ENCODE measurements at places on chromosomes 2 and 18.
A peak's percentile ranks its signal among the peaks of the same experiment; 100 is the strongest.

DNA sequence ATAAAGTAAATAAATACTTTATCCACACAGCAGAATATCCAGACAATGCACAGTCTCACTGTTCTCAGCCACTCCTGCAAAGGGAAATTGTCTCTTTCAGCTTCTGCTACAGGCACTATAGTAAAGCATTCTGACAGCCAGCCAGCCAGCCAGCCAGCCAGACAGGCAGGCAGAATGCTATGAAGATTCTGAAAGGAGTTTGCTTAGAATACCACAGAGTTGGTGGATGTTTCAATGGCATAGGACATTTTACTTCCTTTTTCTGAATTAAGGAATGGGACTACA is 116.1 kb upstream of the CYP26B1 start:
- H3K36me3 ChIP-seq = no peaks in the 10 kb centered on the region
- H3K27ac ChIP-seq = no peak overlapping the region
- H3K4me1 ChIP-seq = no peaks in the 10 kb centered on the region
- no peak for DNase-seq
- no peaks in the 10 kb centered on the region for H3K27me3 ChIP-seq
- H3K4me3 ChIP-seq = no peak overlapping the region

DNA sequence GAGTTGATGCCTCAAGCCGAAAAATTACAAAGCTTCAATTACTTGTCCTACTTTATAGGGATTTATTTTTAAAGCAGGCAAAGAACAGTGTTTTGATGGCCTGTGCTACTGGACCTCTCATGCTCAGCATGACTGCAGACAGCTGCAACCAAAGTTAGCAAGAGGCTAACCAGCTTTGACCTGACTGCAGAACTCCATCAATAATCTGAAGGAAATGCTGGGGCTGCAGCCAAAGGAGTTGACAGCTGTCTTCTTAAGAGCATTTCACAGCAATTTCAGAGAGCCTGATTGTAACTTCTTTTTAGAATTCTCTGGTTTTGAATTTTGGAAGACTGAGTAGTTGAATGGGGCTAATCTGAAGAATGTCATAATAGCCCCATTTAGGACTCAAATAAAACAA is 46.5 kb upstream of the SESTD1 start:
- H3K4me3 ChIP-seq = no peak overlapping the region
- H3K36me3 ChIP-seq = no peaks in the 10 kb centered on the region
- H3K27ac ChIP-seq = no peak overlapping the region

- no peak overlapping the region for H3K27ac ChIP-seq
- H3K4me1 ChIP-seq = no peaks in the 10 kb centered on the region
- H3K36me3 ChIP-seq = peaks cover 10% of the 10 kb centered on the region
- no peak for DNase-seq
Measured at GRCh38 chr2:45382744-45383143, 228.3 kb downstream of the SRBD1 start.

- H3K27ac ChIP-seq = no peak overlapping the region
- H3K27me3 ChIP-seq = no peaks in the 10 kb centered on the region
- no peaks in the 10 kb centered on the region for H3K36me3 ChIP-seq
Measured at GRCh38 chr2:143477714-143478443, 348.7 kb downstream of the ARHGAP15 start.

GRCh38 chr2:14284244-14284643 is 348.3 kb upstream of the LRATD1 start:
- H3K4me3 ChIP-seq = no peak overlapping the region
- H3K36me3 ChIP-seq = no peaks in the 10 kb centered on the region

GRCh38 chr2:102788216-102788884 is 26.5 kb downstream of the TMEM182 start:
- H3K27ac ChIP-seq = no peak overlapping the region
- H3K4me1 ChIP-seq = no peaks in the 10 kb centered on the region
- DNase-seq = no peak
- no peak overlapping the region for H3K4me3 ChIP-seq
- H3K36me3 ChIP-seq = no peaks in the 10 kb centered on the region

DNA sequence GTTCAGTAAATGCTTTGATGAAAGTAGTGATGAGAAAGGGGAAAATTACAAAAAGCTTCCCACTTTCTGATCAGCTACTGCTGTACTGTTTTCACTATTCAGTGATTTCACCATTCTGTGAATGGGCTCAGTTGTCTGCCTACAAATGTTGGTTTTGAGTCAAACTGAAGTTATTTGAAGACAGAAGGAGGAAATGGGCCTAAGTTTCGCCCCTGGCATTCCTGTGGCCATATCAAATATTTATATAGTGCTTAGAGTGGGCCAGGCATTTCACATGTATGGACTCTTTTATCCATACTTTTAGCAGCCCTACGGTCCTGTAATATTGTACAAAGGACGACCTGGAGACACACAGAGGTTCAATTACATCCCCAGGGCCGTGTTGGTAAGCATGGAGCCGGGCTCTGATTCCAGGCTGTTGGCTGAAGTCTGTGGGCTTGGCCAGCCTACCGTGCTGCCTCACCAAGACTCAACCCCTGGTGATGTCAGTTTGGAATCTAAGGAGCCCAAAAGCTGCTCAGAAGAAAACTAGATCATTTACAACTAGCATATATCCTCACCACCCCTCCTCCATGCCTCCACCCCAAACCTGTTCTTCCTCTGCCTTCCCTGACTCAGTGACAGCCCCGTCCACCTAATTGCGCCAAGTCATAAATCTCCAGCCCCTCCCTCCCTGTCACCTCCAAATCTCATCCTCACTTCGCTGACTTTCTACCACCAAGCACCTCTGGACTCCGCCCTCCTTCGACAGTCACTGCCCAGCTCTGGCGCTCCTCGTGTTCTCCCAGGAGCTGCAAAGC is 10.1 kb upstream of the GRHL1 start:
- H3K36me3 ChIP-seq = peaks cover 3% of the 10 kb centered on the region
- no peak for DNase-seq
- H3K4me1 ChIP-seq = peaks cover 11% of the 10 kb centered on the region

DNA sequence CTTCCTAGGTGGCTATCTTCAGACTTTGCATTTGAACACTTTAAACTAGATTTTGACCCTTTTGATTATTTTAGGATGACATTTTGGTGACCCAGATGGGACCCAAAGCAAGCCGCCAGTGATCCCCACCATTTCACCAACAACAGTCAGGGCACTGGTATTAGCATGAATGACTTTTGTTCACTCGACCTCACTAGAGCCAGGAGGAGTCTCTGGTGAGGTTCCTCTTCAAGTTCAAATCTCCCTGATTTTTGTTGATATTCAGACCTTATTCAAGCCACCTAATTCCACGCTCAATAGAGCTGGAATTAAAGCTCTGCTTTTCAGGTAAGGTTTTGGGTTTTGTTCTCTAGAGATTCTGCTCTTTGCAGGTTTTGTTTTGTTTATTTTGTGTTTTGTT is 202.3 kb downstream of the MREG start:
- no peak overlapping the region for H3K27ac ChIP-seq
- H3K36me3 ChIP-seq = no peaks in the 10 kb centered on the region
- no peak for DNase-seq
- no peak overlapping the region for H3K4me3 ChIP-seq
- no peaks in the 10 kb centered on the region for H3K4me1 ChIP-seq

- no peaks in the 10 kb centered on the region for H3K27me3 ChIP-seq
- no peaks in the 10 kb centered on the region for H3K36me3 ChIP-seq
- no peak overlapping the region for H3K27ac ChIP-seq
- H3K4me3 ChIP-seq = no peak overlapping the region
Measured at GRCh38 chr2:19138264-19138825, 220.1 kb downstream of the OSR1 start.

GRCh38 chr2:140711867-140712266 is 1418.9 kb downstream of the LRP1B start:
- H3K4me3 ChIP-seq = no peak overlapping the region
- H3K27me3 ChIP-seq = no peaks in the 10 kb centered on the region
- no peaks in the 10 kb centered on the region for H3K4me1 ChIP-seq
- no peak for DNase-seq

GRCh38 chr2:107414376-107414775 is 412.3 kb upstream of the RGPD4 start:
- no peaks in the 10 kb centered on the region for H3K27me3 ChIP-seq
- H3K4me3 ChIP-seq = no peak overlapping the region
- H3K4me1 ChIP-seq = no peaks in the 10 kb centered on the region
- DNase-seq = no peak
- H3K27ac ChIP-seq = no peak overlapping the region

DNA sequence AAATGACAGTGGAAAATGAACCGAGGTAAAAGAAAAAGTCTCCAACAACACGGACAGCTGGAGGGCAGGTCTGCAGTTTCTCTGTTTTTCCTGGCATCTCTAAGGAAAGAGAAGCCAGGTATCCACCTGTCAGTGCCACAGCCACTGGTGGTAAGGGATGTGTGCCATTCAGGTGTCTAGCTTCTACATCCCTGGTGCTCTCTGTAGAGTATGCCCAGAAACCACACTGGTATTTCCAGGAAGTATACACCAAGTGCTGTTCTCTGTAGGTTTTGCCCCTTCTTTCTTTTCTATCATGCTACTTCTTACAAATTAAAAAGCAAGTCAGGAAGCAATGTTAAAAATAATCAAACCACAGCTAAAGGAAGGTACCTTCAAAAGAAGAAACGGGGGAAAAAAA is 7.6 kb upstream of the AGFG1 start:
- no peaks in the 10 kb centered on the region for H3K27me3 ChIP-seq
- H3K4me1 ChIP-seq = no peaks in the 10 kb centered on the region
- no peak overlapping the region for H3K4me3 ChIP-seq
- no peaks in the 10 kb centered on the region for H3K36me3 ChIP-seq

- H3K27me3 ChIP-seq = no peaks in the 10 kb centered on the region
- peak; percentile 19 for DNase-seq
- peaks cover 19% of the 10 kb centered on the region for H3K4me1 ChIP-seq
- no peaks in the 10 kb centered on the region for H3K36me3 ChIP-seq
Measured at GRCh38 chr2:124308319-124309062, 283.4 kb downstream of the CNTNAP5 start.

GRCh38 chr2:88860421-88861075 is 169.1 kb downstream of the RPIA start:
- H3K4me1 ChIP-seq = no peaks in the 10 kb centered on the region
- peaks cover 33% of the 10 kb centered on the region for H3K27me3 ChIP-seq
- DNase-seq = no peak
- H3K36me3 ChIP-seq = no peaks in the 10 kb centered on the region

- DNase-seq = no peak
- H3K27ac ChIP-seq = no peak overlapping the region
- no peaks in the 10 kb centered on the region for H3K36me3 ChIP-seq
- H3K27me3 ChIP-seq = no peaks in the 10 kb centered on the region
- no peaks in the 10 kb centered on the region for H3K4me1 ChIP-seq
Measured at GRCh38 chr2:217650229-217650628, 352.6 kb downstream of the TNS1 start.

GRCh38 chr18:55054021-55054990 is 95.0 kb upstream of the CCDC68 start:
- no peaks in the 10 kb centered on the region for H3K4me1 ChIP-seq
- H3K27ac ChIP-seq = no peak overlapping the region
- no peaks in the 10 kb centered on the region for H3K36me3 ChIP-seq
- H3K27me3 ChIP-seq = no peaks in the 10 kb centered on the region
- no peak overlapping the region for H3K4me3 ChIP-seq
- no peak for DNase-seq

DNA sequence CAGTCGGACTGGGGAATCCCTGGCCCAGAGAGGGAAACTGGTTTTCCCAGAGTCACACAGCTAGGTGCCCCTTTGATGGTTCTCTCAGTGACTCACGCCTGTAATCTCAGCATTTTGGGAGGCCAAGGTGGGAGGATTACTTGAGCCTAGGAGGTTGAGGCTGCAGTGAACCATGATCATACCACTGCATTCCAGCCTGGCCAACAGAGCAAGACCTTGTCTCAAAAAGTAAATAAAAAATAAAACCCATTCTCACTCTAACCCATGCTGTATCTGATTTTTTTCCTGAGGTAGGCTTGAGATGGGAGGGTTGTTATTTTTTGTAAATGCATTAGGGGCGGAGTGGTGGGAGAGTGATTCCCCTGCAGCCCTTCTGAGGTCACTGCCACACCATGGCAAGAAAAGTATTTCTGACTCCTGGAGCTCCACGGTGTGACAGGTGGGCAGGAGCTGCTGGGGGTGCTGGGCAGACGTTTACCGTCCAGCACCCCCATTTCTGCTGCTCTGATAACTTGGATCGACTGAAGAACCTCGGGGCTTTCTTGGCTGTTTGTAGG is 60.3 kb downstream of the HPCAL1 start:
- no peaks in the 10 kb centered on the region for H3K27me3 ChIP-seq
- no peak overlapping the region for H3K27ac ChIP-seq
- H3K4me1 ChIP-seq = 0 out of 2 replicates have a peak, but pooled peaks cover 10% of the 10 kb centered on the region
- no peak overlapping the region for H3K4me3 ChIP-seq
- H3K36me3 ChIP-seq = no peaks in the 10 kb centered on the region

DNA sequence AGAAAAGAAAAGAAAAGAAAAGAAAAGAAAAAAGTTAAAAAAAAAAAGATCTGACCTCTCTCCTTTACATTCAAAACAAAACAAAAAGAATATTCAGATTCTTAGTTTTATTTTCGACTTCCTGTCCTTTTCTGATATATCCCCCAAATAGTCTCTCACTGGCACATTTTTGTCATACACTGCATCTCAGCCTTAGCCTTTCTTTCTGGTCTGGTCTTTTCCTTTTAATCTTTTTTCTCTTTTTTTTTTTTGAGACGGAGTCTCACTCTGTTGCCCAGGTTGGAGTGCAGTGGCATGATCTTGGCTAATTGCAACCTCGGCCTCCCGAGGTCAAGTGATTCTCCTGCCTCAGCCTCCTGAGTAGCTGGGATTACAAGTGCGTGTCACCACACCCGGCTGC is 1.6 kb upstream of the RIOK3 start:
- H3K4me1 ChIP-seq = peaks cover 4% of the 10 kb centered on the region
- H3K4me3 ChIP-seq = no peak overlapping the region
- H3K36me3 ChIP-seq = peaks cover under 1% of the 10 kb centered on the region

DNA sequence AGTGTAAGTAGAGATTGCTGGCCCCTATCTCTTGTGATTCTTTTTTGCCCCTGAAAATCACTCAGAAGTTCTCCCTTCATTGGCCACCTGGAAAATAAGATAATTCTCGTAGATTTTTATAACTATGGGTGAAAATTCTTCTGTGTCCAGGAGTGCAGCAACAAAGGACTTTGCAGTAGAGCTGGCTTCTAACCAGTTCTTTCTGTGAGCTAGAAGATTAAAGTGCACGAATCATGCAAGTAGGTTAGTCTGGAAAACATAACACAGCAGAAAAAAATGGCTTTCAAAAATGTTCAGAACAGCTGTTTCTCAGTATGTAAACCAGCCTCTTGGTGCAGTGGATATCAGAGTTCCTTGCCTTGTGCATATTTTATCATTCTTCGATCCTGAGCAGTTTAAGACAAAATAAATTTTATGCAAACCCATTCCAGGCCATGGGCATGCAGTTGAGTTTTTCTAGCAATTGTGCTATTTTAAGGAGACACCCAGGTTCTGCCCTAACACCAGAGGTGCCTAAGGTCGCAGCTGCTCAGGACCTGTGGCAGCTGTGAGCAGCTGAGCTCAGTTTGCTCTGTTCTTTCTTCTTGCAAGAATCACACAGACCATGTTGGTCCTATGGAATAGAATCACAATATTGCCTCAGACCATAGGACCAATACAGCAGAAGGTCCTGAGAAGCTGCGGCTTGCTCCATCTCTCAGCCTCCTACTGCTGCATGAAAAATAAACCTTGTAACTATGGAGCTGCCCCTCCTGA is 80.9 kb upstream of the BCL2L11 start:
- no peaks in the 10 kb centered on the region for H3K36me3 ChIP-seq
- DNase-seq = no peak
- no peaks in the 10 kb centered on the region for H3K4me1 ChIP-seq
- peaks cover 35% of the 10 kb centered on the region for H3K27me3 ChIP-seq
- no peak overlapping the region for H3K4me3 ChIP-seq

- no peaks in the 10 kb centered on the region for H3K36me3 ChIP-seq
- no peak for DNase-seq
Measured at GRCh38 chr18:47750889-47751423, 179.5 kb downstream of the SMAD2 start.

GRCh38 chr2:17302281-17302680 is 216.0 kb downstream of the RAD51AP2 start:
- H3K4me1 ChIP-seq = peaks cover 16% of the 10 kb centered on the region
- H3K4me3 ChIP-seq = no peak overlapping the region

All from SK-N-SH (cell line).